ENCODE measurements at places on chromosomes 2 and 18. TPM values are rescaled to one million over a fixed set of nuclear protein-coding genes. Genes with fewer than 3 reads are reported as not detected.

DNA sequence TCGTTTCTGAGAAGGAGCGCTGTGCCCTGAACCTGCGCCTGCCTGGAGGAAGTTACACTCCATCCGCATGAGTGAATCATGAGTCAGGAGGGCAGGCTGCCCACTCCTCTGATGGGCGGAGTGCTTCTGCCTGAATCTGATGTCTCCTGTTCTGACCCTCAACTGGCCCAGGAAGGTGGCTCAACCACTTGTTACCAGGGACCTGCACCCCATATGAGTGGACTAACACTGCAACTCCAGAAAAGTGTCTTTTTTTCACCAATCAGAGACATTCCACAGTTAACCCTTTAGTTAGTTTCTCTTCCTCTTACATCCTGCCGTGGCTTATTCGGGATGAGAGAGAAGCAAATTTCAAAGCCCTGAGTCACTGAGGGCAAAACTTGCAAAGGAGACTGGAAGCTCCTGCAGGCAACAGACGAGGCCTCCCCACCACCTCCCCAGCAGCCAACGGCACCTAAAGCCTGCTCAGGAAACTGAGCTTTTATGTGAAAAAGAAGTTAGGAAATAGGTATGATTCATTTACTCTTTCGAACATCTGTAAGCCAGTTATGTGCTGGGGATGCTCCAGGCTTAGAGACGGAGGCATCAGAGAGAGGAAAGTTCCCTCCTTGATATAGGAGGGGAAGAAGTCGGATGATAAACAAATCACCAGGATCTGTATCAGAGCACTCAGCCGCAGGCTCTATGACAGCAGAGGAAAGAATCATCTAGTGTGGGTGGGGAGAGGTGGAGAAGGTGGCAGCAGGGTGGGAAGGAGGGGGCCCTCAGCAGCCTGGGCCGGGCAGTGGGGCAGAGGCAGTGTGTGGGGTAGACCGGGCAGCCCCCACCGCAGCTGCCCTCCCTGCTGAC, 30.9 kb downstream of the MBP start:
- H3K36me3 ChIP-seq: peaks cover 75% of the 10 kb centered on the region
- H3K27ac ChIP-seq: peak overlapping the region; percentile 99
- no peaks in the 10 kb centered on the region for H3K27me3 ChIP-seq
- H3K4me1 ChIP-seq: peaks cover 95% of the 10 kb centered on the region

- no peak overlapping the region for H3K4me3 ChIP-seq
- no peaks in the 10 kb centered on the region for H3K36me3 ChIP-seq
- no peak overlapping the region for H3K27ac ChIP-seq
- H3K27me3 ChIP-seq: no peaks in the 10 kb centered on the region
Measured at GRCh38 chr2:216388046-216388884, 16.0 kb upstream of the MARCHF4 start.

GRCh38 chr2:232941912-232942594, 71.0 kb downstream of the NGEF start:
- no peaks in the 10 kb centered on the region for H3K36me3 ChIP-seq
- peaks cover 30% of the 10 kb centered on the region for H3K27me3 ChIP-seq
- no peak for DNase-seq
- peaks cover 8% of the 10 kb centered on the region for H3K4me1 ChIP-seq

- H3K4me1 ChIP-seq: no peaks in the 10 kb centered on the region
- DNase-seq: no peak
- H3K27ac ChIP-seq: no peak overlapping the region
- no peak overlapping the region for H3K4me3 ChIP-seq
- no peaks in the 10 kb centered on the region for H3K27me3 ChIP-seq
Measured at GRCh38 chr2:156769802-156770201, 333.6 kb downstream of the GPD2 start.

DNA sequence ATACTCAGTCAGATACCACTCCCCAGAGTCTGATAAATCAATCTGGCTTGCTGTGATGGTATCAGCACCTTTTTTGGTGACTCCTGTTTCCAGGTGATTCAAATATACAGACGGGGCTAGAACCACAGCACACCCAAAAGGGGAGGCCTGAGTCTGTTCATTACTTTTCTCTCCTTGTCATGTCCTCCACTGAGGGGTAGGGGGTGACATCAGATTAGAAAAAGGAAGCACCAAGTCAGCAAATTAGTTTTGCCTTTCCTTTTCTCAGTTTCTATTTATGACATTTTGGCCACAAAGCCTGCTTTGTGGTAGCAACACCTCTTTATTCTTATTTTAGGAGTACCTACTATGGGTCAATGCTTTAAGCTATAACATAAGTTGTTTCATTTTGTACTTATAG, 127.4 kb downstream of the CCDC102B start:
- H3K27ac ChIP-seq: no peak overlapping the region
- peaks cover 2% of the 10 kb centered on the region for H3K4me1 ChIP-seq
- no peaks in the 10 kb centered on the region for H3K36me3 ChIP-seq
- H3K27me3 ChIP-seq: no peaks in the 10 kb centered on the region

DNA sequence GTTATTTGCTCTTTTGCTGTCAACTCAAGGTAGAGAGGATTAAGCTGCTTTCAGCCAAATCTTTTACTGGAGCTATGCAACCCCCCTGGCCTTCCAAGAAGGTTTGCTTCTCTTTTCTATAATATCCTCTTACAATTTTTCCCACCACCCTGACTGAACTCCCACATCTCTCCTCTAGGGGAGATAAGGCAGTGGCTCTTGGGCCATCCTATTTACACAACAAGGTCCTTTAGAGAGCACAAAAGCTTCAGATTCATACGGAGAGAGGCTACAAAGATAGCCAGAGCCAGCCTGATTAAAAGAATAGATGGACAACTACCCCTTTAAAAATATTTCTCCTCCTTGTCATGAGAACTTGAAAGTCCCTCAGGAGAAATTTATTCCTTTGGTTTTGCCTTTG, 95.7 kb downstream of the TPGS2 start:
- H3K4me1 ChIP-seq: no peaks in the 10 kb centered on the region
- DNase-seq: no peak
- no peak overlapping the region for H3K4me3 ChIP-seq
- H3K27me3 ChIP-seq: peaks cover 4% of the 10 kb centered on the region

GRCh38 chr2:203453858-203454451, 81.1 kb downstream of the RAPH1 start:
- H3K36me3 ChIP-seq: no peaks in the 10 kb centered on the region
- no peak overlapping the region for H3K4me3 ChIP-seq
- H3K27me3 ChIP-seq: no peaks in the 10 kb centered on the region
- H3K4me1 ChIP-seq: no peaks in the 10 kb centered on the region

DNA sequence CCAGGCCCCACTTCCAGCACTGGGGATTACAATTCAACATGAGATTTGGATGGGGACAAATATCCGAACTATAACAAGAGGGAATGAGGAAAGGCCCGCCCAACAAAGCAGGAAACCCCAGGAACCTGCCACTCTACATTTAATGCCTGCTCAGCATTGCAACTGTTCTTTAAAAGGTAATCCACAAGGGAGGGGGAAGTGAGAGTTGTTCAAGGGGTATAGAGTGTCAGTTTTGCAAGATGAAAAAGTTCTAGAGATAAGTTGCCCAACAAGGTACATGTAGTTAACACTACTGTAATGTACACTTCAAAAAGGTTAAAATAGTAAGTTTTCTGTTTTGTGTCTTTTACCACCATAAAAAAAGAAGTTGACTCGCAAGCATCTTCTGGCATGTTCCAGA, 137.6 kb downstream of the MBD2 start:
- peaks cover 35% of the 10 kb centered on the region for H3K4me1 ChIP-seq
- peak overlapping the region; percentile 85 for H3K27ac ChIP-seq
- H3K4me3 ChIP-seq: peak overlapping the region; percentile 38
- H3K27me3 ChIP-seq: no peaks in the 10 kb centered on the region
- no peak for DNase-seq

DNA sequence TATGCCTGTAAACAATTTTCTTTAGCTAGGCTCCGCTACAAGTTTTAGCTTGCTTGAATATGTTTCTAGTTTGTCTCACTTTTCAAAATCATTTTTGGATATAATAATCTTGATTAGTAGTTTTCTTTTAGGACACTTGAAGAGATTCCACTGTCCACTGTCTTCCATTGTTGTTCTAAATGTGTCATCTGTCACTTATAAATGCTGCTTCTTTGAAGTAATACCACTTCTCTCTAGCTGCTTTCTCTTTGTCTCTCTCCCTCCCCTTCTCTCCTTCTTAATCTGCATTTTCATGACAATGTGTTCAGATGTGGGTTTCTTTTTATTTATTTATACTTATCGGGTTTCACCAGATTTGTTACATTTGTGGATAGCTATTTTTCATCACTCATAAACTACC, 73.7 kb upstream of the DPP10 start:
- no peaks in the 10 kb centered on the region for H3K4me1 ChIP-seq
- H3K27me3 ChIP-seq: no peaks in the 10 kb centered on the region
- no peak for DNase-seq
- no peak overlapping the region for H3K4me3 ChIP-seq
- H3K27ac ChIP-seq: no peak overlapping the region
- no peaks in the 10 kb centered on the region for H3K36me3 ChIP-seq

GRCh38 chr2:9288233-9288632, 81.6 kb downstream of the ASAP2 start:
- DNase-seq: no peak
- peaks cover 25% of the 10 kb centered on the region for H3K27me3 ChIP-seq
- H3K4me3 ChIP-seq: no peak overlapping the region
- no peaks in the 10 kb centered on the region for H3K4me1 ChIP-seq
- no peak overlapping the region for H3K27ac ChIP-seq

DNA sequence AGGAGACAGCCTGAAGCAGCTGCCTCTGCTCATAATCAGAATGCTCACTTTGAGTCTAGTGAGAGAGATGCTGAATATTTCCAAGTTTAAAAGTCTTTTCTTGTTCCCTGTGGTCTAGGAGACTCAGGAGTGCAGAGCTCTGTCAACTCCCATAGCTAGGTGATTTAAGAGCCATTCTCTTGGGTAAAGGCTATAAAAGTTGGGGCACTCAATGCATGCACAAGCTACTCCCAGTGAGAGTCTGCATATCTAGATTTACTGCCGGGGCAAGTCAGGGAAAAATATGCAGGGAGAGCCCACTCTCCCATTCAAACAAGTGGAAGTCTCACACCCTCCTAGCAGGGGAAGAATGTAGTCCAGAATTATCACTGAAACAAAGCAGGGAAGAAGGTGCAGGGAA, 408.6 kb upstream of the KCNJ3 start:
- DNase-seq: no peak
- H3K4me1 ChIP-seq: no peaks in the 10 kb centered on the region
- no peak overlapping the region for H3K4me3 ChIP-seq
- no peaks in the 10 kb centered on the region for H3K36me3 ChIP-seq
- no peaks in the 10 kb centered on the region for H3K27me3 ChIP-seq

- H3K27me3 ChIP-seq: no peaks in the 10 kb centered on the region
- no peaks in the 10 kb centered on the region for H3K4me1 ChIP-seq
- DNase-seq: no peak
- H3K4me3 ChIP-seq: no peak overlapping the region
Measured at GRCh38 chr2:43884689-43885088, 45.9 kb downstream of the ABCG8 start.

DNA sequence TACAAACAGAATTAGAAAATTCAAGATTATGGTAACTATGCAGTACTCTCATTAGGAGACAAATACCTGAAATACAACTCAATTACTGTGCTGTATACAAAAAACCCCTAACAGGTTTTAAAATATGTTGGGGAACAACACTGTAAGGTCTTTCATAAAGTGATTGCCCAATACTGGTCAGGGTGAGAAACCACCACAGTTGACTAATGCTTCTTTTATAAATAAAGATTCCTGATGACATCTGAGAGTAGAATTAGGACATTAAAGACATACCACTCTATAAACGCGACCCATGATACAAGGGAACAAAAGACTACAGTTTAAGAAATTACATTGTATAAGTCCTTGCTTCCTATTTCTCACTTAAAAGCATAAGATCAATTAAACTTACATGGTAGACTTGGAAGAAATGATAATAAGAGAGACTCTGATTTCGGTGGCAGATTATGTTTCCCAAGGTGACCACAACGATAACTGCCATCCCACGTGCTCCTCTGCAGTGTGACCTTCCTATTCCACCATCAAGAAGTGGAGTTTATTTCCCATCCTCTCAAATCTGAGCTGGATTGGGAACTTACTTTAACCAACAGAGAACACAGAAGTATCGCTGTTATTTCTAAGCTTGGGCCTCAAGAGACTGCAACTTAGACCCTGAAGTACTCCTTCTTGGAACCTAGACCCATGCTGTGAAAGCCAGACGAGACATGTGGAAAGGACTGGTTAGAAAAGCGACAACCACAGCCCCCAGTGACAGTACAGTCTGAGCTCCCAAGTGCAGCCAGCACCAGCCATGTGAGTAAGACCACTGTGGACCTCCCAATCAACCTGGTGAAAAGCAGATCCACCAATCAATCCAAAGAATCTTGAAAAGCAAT, 52.3 kb downstream of the ZNF521 start:
- H3K4me1 ChIP-seq: no peaks in the 10 kb centered on the region
- H3K27ac ChIP-seq: no peak overlapping the region
- no peak for DNase-seq
- no peaks in the 10 kb centered on the region for H3K36me3 ChIP-seq
- H3K27me3 ChIP-seq: no peaks in the 10 kb centered on the region

DNA sequence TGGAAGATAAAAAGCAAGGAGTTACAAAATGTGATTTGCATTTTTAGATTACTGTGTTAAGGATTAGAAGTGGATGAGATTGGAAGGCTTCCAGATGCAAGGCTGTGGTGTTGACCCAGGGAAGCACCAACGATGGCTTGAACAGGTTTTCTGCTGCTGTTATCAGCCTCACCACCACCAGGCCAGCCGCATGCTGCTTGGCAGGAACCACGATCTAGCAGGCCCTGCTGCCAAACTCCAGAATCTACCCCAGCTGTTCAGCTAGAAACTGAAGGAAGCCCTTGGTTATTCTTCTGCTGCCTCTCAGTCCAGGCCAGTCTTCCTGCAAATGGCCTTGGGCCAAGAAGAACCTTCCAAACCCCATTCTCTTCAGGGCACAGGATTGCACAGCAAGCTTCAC, 133.9 kb downstream of the MTCL1 start:
- no peaks in the 10 kb centered on the region for H3K4me1 ChIP-seq
- no peak overlapping the region for H3K4me3 ChIP-seq
- no peak for DNase-seq
- H3K27me3 ChIP-seq: peaks cover 4% of the 10 kb centered on the region
- no peaks in the 10 kb centered on the region for H3K36me3 ChIP-seq

- no peak overlapping the region for H3K27ac ChIP-seq
- no peaks in the 10 kb centered on the region for H3K27me3 ChIP-seq
- no peak for DNase-seq
- peaks cover 36% of the 10 kb centered on the region for H3K4me1 ChIP-seq
- no peaks in the 10 kb centered on the region for H3K36me3 ChIP-seq
Measured at GRCh38 chr2:28380219-28380618, 12.4 kb upstream of the FOSL2 start.

- no peak overlapping the region for H3K4me3 ChIP-seq
- no peaks in the 10 kb centered on the region for H3K4me1 ChIP-seq
- no peaks in the 10 kb centered on the region for H3K36me3 ChIP-seq
- H3K27me3 ChIP-seq: no peaks in the 10 kb centered on the region
Measured at GRCh38 chr2:12363138-12363537, 353.6 kb upstream of the TRIB2 start.

GRCh38 chr18:23956483-23956882, 58.1 kb upstream of the TTC39C start:
- H3K27me3 ChIP-seq: peaks cover 18% of the 10 kb centered on the region
- no peaks in the 10 kb centered on the region for H3K36me3 ChIP-seq
- no peak overlapping the region for H3K27ac ChIP-seq
- H3K4me3 ChIP-seq: no peak overlapping the region
- no peaks in the 10 kb centered on the region for H3K4me1 ChIP-seq

SLC14A1 gene
- 2.7 TPM for total RNA-seq

PARD3B gene
- 0.53 TPM for total RNA-seq

RNU2-63P gene
- 14.6 TPM for total RNA-seq

RAB6C gene
- total RNA-seq: not detected

BCL11A gene
- not detected for total RNA-seq

GKN1 gene
- not detected for total RNA-seq

COL3A1 gene
- total RNA-seq: not detected

MAL gene
- 202 TPM for total RNA-seq

MAT2A gene
- 196 TPM for total RNA-seq

SP140L gene
- total RNA-seq: 88.0 TPM

All from activated CD4-positive, alpha-beta memory T cell treated with anti-CD3 and anti-CD28 coated beads, Interleukin-2, amount 10 ng/mL, durations not matched to agents 7 days and 5 days (primary cell).